Glutamatergic neuron (in vitro differentiated cells): ENCODE measurements at places on chromosomes 16 and 17. TPM values are rescaled to one million over a fixed set of nuclear protein-coding genes. Genes with fewer than 3 reads are reported as not detected.

Gene STH
- 4.1 TPM for total RNA-seq

Gene LRRC37B
- total RNA-seq = 23.4 TPM

DNA sequence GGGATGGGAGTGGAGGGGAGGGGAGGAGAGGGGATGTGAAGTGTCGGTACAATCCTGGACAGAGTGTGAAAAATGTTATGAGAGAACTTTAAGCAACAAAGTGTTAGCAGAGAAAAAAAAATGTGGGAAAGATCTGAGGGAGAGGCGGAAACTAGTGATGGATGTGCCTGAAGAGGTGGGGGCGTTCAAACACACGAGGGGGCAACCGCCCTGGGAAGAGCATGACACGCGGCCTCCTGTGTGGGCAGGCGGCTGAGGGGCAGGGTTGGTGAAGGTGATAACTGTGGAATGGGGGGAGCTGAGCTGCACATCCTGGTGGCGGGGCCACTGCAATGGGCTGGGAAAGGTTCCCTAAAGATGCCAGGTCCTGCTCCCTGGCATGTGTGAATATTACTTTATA, 30.1 kb downstream of the IFT140 start:
- DNase-seq = no peak

Gene NLGN2
- total RNA-seq = 90.8 TPM

- DNase-seq = no peak
Observed at GRCh38 chr17:7112510-7113108, 2.0 kb downstream of the ASGR2 start.

DNA sequence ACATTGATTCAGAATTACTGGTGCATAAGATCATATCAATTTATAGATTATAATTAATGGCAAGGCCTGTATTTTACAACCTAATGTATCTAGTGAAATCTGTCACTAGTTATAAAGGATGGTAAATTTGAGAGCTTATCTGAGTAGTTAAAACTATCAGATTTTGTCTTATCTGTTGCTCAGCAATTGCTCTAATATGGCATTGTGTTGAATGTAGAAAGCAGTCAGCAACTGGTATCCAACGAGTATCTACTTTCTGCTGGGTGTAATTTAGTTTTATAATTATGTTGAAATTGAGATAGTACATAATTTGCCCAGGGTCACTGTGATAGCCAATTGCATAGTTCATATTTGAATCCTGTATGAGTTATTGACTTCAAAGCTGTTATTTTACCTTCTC, 1005.7 kb downstream of the CDH11 start:
- DNase-seq = no peak

Gene TAT
- not detected for total RNA-seq

Gene ZNF205
- total RNA-seq = 31.6 TPM

GRCh38 chr16:47970291-47970931, 185.4 kb downstream of the ABCC12 start:
- no peak for DNase-seq

Gene OR4D1
- total RNA-seq = not detected

Gene KLHL10
- not detected for total RNA-seq

Gene OR3A2
- 2.6 TPM for total RNA-seq

Gene C17orf100
- 4.6 TPM for total RNA-seq

- peak; percentile 12 for DNase-seq
Observed at GRCh38 chr16:88355093-88355388, 27.7 kb upstream of the ZNF469 start.

GRCh38 chr16:49809062-49809461, 46.9 kb downstream of the ZNF423 start:
- DNase-seq = no peak

DNA sequence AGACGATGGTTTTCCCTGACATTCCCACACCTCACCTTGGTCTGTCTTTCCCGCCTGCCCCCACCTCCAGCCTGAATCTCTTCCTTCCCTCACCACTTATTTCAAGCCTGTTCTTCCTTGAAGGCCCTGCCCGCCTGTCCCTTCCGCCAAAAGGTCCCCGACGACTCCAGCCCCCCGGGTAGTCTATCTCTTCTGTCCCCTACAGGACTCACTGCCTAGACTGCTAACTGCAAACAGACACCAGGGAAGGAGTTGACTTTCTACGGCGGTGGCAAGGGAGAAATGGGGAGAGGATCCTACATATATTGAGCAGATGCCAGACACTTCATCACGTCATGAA, 53.7 kb downstream of the NT5M start:
- DNase-seq = no peak

DNA sequence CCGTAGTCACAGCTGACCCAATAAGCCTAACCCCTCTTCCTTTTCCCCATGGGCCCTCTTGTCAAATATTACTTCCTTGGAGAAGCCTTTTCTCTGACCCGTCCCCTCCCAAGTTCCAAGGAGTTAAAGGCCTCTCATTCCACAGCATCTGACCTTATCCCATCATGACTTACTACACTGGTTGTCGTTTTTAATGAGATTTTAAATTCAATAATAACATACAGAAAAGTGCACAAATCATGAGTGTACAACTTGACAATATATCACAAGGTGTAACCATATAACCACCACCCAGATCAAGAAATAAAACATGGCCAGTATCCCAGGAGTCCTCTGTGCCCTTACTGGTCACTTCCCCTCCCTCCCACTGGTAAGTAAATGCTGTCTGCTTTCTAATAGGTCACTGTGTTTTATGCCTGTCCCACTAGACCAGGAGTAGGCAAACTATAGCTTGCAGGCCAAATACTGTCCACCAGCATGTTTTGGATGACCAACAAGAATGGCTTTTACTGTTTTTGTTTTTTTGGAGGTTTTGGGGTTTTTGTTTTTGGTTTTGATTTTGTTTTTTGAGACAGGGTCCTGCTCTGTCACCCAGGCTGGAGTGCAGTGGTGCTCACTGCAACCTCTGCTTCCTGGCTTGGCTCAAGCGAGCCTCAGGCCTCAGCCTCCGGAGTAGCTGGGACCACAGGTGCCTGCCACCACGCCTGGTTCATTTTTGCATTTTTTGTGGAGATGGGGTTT, 1.2 kb upstream of the FDXR start:
- no peak for DNase-seq

DNA sequence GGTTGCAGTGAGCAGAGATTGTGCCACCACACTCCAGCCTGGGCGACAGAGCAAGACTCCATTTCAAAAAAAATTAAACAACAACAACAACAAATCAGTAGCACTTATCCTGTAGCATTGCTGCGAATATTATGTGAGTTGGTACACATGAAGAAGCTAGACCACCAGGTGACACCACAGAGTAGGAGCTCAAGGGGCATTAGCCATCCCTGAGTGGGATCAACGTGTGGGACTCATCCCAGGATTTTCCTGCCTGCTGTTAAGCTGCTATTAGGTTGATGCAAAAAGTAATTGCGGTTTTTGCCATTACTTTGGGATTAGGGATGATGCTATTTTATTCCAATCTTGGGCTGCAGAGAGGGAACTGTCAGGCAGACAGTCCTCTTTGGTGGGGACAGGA, 47.2 kb downstream of the OTOA start:
- DNase-seq = no peak

Gene ITPRIPL2
- total RNA-seq = 3.4 TPM

DNA sequence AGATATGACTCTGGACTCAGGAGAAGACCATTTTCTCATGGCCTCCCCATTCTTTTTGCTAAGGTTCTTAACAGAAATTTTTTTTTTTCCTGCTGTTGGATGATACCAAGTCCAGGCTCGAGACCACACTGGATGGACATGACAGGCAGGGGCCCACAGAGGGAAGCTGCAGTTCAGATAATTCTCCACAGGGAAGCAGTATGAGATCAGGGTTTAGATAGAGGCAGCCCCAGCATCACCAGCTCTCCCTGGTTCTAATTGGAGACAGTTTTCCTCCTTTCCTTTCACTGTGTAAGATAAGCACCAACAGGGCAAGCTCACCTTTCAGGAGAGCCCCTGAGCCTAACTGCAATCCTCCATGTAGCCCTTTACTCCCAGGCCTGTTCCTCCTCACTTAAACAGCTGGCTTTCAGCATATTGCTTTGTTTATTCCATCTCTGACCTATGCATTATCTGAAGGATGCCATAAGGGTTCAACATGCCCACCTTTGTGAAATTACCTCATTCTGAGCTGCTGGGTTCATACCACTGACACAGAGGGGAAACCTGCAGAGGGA, 108.1 kb downstream of the SNX11 start:
- DNase-seq = peak; percentile 55
